HepG2 (cell line): ENCODE measurements at places on chromosomes 1 and 21.

DNA sequence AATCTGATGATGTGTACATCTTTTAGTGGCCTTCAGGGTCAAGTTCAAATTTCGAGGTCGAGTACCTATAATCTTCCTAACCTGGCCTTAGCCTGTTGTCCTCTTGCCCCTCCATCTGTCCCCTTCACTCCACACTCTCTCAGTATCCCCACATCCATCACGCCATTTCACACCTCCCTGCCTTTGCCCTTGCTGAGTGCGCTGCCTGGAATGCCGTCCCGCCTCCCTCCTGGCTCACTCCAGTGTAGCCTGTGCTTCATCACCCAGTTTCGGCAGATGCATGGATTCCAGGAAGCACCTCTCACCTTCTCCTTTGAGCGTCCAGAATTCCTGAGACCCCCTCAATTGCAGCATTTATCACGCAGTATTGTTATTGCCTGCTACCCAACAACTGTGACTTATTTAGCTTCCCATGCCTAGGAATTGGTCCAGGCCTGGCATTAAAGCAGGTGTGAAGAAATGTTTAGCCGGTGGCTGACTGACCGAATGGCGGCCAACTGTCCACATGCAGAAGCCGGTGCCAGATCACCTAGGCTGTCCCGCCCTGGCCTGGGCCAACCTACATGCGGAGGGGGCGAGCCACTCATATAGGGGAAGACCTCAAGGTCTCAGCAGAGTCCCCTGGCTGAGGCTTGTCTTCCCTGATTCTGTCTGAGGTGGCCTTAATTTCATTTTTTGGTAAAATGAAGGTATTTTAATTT lies 34.5 kb downstream of the MYOM3 start:
- no peak for DNase-seq

GRCh38 chr1:85898861-85899260 lies 190.6 kb upstream of the ZNHIT6 start:
- DNase-seq: no peak

DNA sequence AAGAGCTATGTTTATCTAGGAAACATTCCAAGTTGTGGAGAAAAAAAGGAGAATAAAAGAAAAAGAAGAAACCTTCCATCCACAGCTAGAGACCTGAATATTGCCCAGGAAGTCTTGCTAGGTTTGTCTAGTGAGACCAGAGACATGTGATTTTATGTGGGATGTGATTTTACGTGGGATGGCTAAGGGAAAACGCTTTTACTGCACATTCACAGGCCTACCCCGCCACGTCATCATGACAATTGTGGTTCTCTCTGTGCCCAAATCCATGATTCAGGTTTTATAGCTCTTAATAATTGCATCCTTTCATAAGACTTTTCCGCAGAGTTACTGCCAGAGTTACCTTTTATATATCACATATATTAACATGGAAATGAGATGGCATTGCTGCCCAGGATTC lies 86.4 kb upstream of the SSX2IP start:
- DNase-seq: no peak

- peak; percentile 80 for DNase-seq
Measured at GRCh38 chr1:231576804-231577718, 48.6 kb downstream of the TSNAX start.

GRCh38 chr1:223426936-223427335 lies 33.7 kb downstream of the CCDC185 start:
- no peak for DNase-seq

GRCh38 chr1:229124116-229124515 lies 146.8 kb upstream of the RAB4A start:
- no peak for DNase-seq

GRCh38 chr1:191577213-191577612 lies 581.0 kb upstream of the RGS18 start:
- no peak for DNase-seq

DNA sequence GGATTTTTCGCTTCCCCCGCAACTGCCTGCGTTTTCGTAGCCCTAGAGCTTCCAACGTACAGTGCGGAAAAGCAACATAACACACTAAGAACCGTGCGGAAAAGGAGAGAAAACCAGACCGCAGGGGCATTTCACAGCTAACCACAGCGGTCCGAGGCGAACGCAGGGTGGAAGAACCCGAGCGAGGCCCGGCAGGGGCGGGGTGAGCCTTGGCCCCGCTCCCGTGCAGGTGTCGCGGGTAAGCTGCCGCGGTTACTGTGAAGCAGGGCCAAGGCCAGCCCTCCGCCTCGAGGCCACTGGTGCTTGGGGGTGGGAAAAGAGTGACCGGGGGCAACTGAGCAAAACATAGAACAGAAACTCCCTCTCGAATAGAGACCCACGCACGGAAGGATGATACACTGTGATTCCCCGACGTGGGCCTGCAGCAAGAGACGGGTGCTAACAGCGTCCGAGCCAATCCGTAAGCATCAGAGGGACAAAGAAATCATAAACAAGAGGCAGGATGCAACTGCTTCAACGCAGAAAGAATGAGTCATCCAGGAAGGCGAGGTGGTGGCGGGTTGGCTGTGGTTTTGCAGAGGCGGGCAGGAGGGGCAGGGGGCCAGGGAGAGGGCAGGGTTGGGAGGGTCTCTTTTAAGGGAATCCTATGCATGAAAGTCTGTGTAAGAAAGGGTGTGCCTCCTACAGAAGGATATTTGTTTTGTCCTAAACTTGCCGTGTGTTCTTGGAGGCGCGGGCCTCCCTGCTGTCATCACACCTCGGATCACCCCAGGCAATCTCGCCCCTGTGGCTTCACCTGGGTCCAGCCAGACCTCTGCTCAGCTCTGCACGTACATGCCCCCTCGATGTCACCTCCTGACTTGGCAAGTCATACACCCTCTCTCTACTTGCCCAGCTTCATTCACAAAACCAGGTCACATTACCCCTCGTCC lies 7.3 kb downstream of the GNG4 start:
- DNase-seq: no peak

GRCh38 chr21:31198575-31198974 lies 145.5 kb downstream of the TIAM1 start:
- DNase-seq: peak; percentile 30

DNA sequence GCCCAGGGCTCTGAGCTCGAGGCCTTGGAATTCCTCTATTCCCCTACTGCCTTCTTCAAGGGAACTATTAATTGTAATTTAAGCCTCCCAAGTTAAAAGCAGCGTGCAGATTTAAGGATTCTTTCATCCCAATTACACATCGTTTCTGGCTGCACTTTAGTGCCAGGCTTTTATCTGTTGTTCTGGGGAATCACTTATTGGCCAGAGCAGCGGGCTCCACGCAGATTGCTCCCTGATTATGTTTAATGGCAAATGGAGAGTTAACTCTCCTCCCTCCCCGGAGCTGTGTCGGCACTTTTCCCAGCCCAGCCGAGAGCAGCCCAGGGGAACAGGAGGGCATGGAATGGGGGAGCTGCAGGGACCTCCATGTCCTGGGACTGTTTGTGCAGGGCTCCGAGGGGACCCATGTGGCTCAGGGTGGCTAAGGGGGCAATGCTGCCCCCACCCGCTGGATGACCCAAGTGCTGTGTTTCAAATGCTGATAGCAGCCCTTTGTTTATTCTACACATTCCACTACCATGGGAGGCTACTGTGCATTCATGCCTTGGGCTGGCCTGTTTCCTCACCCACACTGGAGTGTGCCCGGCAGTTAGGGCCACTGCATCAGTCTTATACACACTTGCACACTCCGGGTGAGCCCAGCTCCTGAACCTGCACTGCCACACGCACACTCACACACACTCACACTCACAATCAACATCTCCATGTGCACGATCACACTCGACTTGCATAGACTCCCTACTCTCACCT lies 93.3 kb upstream of the POU3F1 start:
- DNase-seq: peak; percentile 60

GRCh38 chr1:6207921-6208320 lies 2.0 kb downstream of the RNF207 start:
- no peak for DNase-seq

GRCh38 chr1:242431786-242432185 lies 92.7 kb downstream of the PLD5 start:
- no peak for DNase-seq

DNA sequence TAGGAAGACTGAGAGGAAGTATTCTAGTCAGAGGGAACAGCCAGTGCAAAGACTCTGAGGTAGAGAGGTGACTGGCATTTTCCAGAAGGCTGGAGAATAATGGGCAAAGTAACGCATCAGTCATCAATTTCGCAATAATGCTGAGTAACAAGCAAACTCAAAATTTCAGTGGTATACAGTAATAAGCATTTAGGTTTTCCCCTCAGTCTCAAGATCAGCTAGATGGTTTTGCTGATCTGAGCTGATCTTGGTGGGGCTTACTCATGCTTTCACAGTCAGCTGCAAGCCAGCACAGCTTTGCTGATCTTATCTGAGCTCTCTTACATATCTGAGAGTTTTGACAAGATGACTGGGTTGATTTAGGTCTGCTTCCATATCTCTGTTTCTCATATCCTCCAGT lies 108.7 kb downstream of the TSEN15 start:
- DNase-seq: no peak

DNA sequence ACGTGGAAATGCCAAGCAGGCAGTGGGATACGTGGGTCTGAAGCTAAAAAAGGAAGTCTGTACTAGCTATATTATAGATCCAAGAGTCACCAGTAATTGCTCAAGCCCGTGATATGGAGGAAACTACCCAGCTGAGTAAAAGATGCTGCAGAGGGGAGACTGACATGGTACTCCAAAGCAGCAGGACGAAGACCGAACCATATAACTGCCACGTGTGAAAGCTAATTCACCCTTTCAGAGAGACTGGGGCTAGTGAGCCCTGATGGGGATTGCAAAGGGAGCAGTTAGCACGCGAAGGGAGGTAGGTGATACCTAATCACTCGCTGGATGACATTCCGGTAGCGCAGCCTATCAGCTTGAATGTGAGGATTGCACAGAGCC lies 316 bp downstream of the AP4B1 start:
- no peak for DNase-seq

DNA sequence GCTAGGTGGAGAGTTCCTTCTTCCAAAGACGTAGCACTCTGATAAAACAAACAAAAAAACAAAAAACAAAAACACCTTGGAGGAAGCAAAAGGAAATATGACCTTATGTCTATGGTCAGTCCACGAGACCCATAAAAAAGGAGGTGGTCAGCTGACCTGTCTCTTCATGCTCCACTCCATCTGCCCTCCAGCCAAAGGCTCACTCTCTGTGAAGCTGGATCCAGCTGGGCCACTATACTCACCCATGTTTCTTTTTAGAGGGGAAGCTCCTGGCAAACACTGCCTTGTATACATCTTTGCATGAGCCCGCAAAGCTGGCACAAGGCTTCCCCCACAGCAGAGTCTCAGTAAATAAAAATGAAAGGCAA lies 126.1 kb upstream of the CACHD1 start:
- no peak for DNase-seq

GRCh38 chr1:100703716-100704115 lies 15.8 kb upstream of the VCAM1 start:
- no peak for DNase-seq

DNA sequence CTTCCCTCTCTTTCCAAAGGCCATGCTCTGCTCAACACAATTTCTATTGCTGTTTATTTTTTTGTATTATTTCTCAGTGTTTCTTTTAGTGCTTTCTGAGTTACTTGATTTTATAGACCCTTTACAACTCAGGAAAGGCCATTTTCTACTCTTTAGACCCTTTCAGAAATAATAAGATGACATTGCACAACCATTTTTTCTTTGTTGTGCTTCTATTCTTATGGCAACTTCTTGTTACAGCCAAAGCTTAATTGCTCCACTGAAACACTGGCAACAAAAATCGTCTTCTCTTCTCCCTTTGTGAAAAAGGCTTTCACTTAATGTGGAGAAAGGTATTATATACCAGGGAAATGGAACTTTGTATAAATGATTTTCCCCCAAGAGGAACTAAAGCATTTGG lies 39.0 kb upstream of the SAMSN1 start:
- no peak for DNase-seq

DNA sequence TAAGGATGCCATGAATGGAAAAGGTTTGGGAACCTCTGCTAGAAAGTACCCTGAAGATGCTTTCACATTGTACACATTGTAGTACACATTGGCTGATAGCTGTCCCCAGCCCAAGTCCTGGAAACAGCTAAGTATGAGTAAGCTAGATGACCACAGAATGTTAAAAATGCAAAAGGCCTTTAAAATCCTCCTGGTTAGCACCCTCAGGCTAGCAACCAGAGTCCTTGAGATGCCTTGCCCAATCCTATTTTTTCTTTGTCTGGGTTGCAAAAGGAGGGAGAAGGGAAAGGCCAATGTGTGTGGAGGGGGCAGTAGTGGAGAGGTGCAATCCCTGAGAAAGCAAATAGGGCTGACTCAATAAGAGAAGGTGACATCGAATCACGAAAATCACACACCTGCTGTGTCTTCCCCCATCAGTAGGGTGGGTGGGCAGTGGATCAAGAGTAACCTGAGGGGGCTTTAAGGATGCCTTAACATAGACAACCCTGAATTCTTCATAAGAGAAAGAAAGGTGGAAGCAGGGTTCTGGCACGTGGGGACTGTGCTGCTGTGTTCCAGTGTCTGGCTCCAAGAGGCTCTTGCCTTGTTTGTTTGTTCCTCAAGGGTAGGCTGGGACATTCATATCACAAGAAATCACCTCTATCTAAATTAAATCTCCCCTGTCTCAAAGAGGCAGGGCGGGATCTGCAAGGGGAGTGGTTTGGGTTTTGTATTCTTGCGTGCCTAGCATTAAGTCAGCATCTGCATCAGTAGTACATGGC lies 266.2 kb upstream of the PLXNA2 start:
- DNase-seq: no peak

- no peak for DNase-seq
Measured at GRCh38 chr1:202989879-202990278, 17.3 kb upstream of the TMEM183A start.

DNA sequence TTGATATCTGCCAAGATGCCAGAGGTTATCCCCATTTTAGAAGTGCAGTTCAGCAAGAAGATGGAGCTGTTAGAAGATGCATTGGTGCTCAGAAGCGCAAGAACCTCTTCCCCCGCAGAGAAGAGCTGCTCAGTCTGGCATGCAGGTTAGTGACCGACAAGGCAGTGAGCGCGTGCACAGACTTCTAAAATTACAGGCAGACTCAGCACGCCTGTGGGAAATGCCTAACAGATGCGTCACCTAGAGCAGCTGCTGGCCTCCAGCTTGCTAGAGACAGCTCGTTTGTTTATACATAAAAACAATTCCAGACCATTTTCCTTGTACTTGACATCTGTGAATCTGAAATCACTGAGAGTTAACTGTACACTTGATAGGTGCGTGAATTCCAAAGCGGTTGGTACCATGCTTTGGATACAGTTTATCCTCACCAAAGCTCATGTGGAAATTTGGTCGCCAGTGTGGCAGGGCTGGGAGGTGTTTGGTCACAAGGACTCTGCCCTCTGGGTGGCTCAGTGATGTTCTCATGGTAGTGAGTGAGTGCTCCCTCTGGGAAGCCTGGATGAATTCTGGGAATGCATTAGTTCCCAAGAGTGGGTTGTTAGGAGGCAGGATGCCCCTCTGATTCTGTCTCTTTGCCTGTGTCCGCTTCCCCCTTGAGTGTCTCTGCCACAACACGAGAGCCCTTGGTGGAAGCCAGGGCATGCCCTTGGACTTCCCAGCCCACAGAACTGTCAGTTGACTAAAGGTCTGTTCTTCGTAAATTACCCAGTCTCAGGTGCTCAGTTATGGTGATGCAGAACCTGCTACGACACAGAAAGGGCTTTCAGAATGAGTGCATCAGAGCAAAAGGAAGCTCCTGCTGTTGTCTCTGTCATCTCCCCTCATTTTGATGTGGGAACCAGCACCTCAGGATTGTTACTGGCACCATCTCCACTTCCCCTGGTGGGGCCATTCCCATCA lies 24.4 kb downstream of the SNAP47 start:
- no peak for DNase-seq

GRCh38 chr1:165899461-165899941 lies 72.1 kb downstream of the UCK2 start:
- no peak for DNase-seq
